ENCODE measurements at places on chromosomes 7 and 10.

GRCh38 chr10:88755753-88756152 is 4.1 kb upstream of the LIPN start:
- DNase-seq, result no peak

GRCh38 chr10:29324220-29324841 is 35.5 kb downstream of the LYZL1 start:
- no peak for DNase-seq

DNA sequence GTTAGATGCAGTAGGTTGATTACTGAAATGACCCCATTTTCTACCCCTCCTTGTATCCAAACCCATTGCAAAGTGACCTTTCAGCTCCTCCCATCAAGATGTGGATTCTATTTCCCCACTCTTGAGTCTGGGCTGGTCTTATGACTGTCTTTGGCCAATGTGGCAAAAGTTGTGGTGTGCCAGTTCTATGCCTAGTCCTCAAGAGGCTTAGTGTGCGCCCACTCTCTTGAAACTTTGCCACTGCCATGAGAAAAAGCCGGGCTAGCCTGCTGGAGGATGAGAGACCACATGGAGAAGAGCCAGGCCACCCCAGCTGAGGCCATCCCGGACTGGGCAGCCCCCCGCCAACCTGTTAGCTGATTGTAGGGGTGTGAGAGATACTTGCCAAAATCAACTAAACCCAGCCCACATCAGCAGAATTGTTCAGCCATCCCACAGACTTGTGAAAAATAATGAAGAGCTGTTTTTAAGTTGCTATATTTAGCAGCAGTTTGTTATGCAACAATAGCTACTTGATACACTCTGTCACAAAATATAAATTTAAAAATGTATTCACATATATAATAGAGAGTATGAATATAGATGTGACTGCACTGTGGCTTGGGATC is 131.0 kb upstream of the PALS2 start:
- DNase-seq, result no peak

GRCh38 chr10:6086375-6087233 is 2.2 kb upstream of the RBM17 start:
- DNase-seq, result peak; percentile 79

GRCh38 chr10:59872892-59873463 is 33.4 kb downstream of the CCDC6 start:
- no peak for DNase-seq

DNA sequence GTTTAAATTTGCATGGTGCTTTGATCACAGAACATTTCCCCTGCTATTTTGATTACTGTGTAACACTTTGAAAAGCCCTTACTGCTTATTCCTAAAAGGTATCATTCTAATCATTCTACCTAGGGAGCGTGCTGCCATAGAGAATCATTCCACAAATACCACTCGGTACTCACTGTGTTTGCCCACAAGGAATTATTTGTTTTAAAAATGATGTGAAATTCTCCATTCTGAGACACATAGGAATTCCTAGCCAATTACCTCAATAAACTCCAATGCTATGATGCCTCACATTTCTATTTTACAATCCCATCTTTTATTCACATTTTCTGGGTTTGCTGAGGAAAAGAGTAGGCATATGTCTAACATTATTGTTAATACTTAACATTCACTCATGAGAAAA is 16.2 kb upstream of the TES start:
- DNase-seq, result no peak

DNA sequence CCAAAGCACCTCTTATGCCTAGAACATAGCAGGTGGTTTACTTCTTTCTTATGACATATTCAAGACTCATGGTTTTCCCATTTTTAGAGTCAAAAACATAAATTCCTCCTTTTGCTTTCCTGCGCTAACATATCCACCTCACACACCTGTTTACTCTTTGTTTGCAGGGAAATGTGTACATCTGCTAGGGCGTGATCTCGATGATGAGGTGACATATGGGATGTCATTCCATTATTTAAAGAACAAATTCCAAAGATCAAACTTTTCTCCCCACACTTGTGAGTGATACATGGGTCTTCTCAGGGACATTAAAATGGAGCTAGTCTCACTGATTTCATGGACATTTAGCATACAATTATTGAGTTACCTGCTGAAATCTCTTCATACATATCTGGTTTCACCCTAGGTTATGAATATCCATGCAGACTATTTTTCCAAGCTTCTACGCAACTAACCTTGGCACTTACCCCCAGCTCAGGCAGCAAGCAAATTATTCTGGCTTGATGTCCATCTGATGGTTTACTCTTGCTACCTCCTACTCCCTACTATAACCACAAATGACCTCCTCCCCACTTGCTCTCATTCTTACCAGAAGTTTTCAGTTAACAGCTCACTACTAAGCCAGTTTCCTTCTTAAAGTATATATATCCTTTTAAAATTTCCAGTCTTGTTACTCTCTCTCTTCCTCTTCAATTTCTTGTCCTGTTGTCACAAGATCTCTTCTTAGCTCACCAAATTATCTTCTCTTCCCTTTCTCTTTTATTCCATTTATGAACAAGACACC is 208.5 kb downstream of the RNLS start:
- no peak for DNase-seq

DNA sequence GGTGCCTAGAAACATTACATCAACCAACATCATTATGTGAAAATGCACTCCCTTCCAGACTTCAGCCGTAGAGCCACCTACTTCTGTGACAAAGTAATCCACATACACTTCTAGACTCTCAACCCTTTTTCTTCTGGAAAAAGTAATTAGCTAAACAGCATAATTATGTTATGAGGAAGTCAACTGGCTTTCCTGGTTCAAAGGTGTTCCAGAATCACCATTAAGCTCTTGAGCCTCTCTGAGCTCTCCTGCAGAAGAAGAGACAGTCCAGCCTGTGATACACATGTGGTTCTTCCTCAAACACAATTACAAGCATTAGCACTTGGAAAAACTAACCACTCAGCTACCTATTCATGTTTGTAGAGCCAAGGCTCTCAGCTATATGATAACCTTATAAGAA is 52.5 kb downstream of the TNS3 start:
- no peak for DNase-seq

GRCh38 chr7:27965650-27966049 is 214.9 kb downstream of the JAZF1 start:
- no peak for DNase-seq

- no peak for DNase-seq
These were observed 163.7 kb downstream of the SEMA3D start for GRCh38 chr7:85023066-85023712.

DNA sequence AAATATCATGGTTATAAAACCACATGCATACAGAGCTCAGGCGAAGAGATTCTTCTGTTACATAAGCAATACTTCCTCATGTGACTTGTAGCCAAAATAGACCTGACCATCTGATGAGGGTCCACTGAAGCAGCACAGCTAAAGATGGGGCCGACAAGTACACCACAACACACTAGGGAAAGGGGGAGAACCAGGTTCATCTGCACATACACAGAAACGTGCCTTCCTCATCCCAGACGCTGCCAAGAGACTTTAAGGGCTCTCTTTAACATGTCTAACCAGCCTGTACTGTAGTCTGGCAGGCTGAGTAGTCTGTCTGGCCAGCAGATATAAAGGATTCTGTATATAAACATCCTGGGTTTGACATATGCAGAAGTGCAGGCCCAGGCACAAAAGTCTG is 30.3 kb downstream of the ERCC6 start:
- DNase-seq, result no peak

GRCh38 chr10:63261496-63261895 is 128.4 kb downstream of the NRBF2 start:
- DNase-seq, result no peak

DNA sequence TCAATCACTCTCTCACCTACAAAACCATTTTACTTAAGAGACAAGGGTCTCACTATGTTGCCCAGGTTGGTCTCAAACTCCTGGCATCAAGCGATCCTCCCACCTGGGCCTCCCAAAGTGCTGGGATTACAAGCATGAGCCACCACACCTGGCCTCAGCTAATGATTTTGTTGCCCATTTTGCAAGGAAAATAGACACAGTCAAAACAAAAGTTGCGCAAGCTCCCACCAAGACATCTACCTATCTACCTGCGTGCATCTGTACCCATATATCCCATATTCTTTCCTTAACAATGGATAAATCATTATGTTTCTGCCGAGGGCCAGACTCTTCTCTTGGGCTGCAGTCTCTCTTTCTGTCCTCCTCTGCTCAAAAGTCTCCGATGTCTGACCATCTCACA is 67.3 kb downstream of the APBB1IP start:
- no peak for DNase-seq

- DNase-seq, result no peak
These were observed 342.5 kb downstream of the PTEN start for GRCh38 chr10:88205842-88206446.

DNA sequence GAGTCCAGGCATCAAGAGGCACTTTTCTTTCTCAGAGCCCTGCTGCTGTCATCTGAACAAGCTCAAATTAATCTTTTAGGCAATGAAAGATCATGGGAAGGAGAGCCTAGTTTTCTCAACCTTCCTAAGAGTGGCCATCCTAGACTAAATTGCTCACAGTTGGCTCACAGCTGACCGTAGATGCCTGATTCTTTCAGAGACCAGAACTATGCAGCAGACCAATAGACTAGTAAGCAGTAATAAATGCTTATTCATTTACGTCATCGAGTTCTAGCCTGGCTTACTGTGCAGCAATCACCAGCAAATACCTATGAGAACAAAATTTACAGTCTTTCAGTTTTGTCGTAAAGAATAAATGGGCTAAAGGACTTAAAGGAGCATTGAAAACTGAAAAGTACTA is 602.9 kb upstream of the GHITM start:
- no peak for DNase-seq

GRCh38 chr7:44561962-44562621 is 11.6 kb downstream of the DDX56 start:
- no peak for DNase-seq

- no peak for DNase-seq
These were observed 65.0 kb downstream of the VSTM4 start for GRCh38 chr10:49050366-49050765.

- DNase-seq, result no peak
These were observed 267.5 kb downstream of the SDK1 start for GRCh38 chr7:3568516-3568915.

GRCh38 chr10:115141254-115141653 is 48.1 kb downstream of the ATRNL1 start:
- DNase-seq, result no peak

GRCh38 chr10:131651674-131652437 is 249.0 kb upstream of the PPP2R2D start:
- no peak for DNase-seq

DNA sequence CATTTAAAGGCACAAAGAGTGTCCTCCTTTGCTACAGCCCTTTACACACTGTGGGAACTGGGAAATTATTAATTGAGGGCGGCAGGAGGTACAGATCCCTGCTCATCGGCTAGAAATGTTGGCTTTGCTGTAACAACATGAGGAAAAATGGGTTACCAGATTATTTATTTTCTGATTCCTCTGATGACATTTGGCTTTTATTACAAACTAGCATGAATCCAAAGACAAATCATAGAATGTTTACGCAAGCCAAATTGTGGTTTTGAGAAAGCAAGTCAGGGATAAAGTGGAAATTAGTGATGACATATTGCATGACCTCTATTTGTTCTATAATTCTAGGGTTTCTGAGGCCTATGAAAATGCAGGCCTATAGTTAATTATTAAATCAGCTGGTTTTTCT is 126.1 kb upstream of the TMEM196 start:
- DNase-seq, result no peak

DNA sequence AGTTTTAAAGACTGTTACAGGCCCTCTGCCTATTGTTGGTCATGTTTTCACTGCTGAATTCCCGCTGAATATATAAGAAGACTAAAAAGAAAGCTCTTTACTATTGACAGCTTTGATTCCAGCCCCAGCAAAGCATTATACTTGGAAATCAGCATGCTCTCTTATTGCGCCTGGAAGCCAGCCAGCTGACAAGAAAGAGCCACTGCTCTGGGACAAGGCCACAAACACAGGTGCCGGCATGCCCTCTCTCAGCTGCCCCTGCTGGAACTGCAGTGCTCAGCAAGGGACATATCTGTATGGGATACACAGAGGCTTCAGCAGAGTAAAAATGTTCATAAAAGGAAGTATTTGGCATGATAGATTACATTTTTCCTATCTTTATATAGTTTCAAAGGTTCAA is 523.9 kb downstream of the ADRA2A start:
- DNase-seq, result no peak

- DNase-seq, result no peak
These were observed 101.4 kb downstream of the ZNF365 start for GRCh38 chr10:62475551-62475950.

GRCh38 chr7:19101909-19102308 is 15.5 kb downstream of the TWIST1 start:
- DNase-seq, result no peak

All from activated T-helper 1 cell treated with anti-CD3 and anti-CD28 coated beads, Interleukin-12 subunit alpha, Interleukin-12 subunit beta, Interleukin-2, Interleukin-4 antibody, amounts not matched to agents 30 ng/mL and 10 ng/mL and 1 ng/mL, durations not matched to agents 14 hours and 24 hours and 36 hours (primary cell).